ENCODE measurements at places on chromosomes 2 and 18. TPM values are rescaled to one million over a fixed set of nuclear protein-coding genes. Genes with fewer than 3 reads are reported as not detected.

The PKDCC gene
- total RNA-seq: 53.0 TPM

The DCDC2C gene
- total RNA-seq: not detected

The SH3RF3 gene
- total RNA-seq: 7.9 TPM

The ALKAL2 gene
- 0.65 TPM for total RNA-seq

The TLX2 gene
- not detected for total RNA-seq

The PRLH gene
- not detected for total RNA-seq

- no peak for DNase-seq
Observed at GRCh38 chr2:99634234-99634633, 144.4 kb upstream of the REV1 start.

- DNase-seq: no peak
Observed at GRCh38 chr2:186342029-186342428, 144.0 kb upstream of the ZC3H15 start.

DNA sequence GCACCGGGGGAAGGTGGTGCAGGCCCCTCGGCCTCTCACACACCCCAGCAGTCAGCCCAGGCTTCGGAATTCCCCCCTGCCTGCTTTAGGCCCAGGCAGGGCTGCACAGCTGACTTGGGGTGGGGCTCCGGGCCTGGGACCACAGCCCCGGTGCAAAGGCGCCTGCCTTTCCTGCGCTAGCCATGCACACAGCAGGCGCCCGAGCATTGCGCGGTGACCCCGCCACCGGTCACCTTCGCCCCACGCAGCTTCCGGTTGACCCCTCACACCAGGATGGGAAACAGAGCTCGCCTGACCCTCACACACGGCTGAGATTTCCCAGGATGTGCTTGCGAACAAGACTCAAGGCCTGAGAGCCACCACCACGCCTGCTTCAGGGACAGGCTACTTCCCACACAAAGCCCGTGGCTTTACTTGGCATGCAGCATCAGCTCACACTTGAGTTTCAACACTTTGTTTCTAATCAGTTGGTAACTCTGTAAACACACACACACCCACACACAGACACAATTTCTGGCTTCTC lies 46.0 kb downstream of the SLC66A2 start:
- peak; percentile 28 for DNase-seq

DNA sequence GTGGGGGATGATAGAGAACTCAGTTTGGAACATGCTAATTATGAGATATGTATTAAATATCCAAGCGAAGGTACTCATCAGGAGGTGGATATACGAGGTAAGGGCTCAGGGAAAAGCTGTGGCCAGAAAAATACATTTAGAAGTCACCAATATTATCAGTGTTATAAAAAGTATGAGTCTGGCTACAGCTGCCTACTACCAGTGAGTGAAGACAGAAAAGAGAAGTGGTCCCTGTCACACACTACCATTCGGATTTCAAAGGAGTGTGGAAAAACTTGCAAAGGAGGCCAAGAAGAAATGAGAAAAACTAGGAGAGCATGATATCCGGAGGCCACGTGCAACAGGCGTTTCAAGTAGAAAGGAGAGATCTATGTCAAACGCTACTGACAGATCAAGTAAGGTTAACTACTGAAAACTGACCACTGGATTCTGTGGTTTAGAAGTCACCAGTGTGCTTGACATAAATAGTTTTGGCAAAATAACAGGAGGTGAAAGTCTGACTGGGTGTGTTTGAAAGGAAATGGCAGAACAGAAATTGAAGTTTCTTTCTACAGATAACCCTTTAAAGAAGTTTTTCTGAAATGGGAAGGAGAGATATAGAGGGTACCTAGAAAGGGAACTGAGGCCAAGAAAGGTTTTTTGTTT lies 118.7 kb upstream of the DNMT3A start:
- no peak for DNase-seq

DNA sequence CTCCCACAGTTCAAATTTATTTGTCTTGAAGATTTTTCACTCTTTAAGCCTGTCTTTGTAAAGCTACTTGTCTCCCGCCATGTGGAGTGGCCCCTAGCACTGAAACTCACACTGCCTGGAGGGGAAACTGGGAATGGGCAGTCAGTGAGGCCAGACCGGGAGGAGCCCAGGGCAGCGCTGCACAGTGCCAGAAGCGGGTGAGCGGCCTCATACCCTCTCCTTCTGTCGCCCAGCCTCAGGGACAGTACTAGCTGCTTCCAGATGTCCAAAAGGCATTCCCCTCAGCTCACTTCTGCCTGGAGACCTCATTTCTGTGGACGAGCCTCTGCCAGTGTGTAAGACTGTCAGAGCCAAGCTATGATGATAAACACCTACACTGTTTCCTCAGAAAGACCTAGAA lies 79.9 kb downstream of the SEPTIN10 start:
- no peak for DNase-seq

DNA sequence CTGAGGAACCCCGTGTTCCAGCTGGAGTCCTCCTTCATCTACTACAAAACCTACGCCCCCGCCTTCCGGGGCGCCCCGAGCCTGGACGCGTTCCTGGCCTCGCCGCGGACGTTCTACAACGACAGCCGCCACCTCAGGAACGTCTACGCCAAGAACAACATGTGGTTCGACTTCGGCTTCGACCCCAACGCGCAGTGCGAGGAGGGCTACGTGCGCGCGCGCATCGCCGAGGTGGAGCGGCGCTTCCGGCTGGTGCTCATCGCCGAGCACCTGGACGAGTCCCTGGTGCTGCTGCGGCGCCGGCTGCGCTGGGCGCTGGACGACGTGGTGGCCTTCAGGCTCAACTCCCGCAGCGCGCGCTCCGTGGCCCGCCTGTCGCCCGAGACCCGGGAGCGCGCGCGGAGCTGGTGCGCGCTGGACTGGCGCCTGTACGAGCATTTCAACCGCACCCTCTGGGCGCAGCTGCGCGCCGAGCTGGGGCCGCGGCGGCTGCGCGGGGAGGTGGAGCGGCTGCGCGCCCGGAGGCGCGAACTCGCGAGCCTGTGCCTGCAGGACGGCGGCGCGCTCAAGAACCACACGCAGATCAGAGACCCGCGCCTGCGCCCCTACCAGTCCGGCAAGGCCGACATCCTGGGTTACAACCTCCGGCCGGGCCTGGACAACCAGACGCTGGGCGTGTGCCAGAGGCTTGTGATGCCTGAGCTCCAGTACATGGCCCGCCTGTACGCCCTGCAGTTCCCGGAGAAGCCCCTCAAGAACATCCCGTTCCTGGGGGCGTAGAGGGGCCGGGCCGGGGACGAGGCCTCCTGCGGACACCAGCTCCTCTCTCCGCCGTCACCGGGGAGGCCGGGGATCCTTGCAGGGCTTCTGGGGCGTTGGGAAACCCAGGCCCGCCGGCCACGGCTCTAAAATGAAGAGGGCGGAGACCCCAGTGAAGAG lies 5.3 kb upstream of the NEU4 start:
- DNase-seq: no peak

- no peak for DNase-seq
Observed at GRCh38 chr2:21392649-21393048, 268.9 kb downstream of the TDRD15 start.

- DNase-seq: no peak
Observed at GRCh38 chr2:239689410-239689809, 288.6 kb upstream of the HDAC4 start.

- no peak for DNase-seq
Observed at GRCh38 chr2:125330133-125330532, 1305.0 kb downstream of the CNTNAP5 start.

DNA sequence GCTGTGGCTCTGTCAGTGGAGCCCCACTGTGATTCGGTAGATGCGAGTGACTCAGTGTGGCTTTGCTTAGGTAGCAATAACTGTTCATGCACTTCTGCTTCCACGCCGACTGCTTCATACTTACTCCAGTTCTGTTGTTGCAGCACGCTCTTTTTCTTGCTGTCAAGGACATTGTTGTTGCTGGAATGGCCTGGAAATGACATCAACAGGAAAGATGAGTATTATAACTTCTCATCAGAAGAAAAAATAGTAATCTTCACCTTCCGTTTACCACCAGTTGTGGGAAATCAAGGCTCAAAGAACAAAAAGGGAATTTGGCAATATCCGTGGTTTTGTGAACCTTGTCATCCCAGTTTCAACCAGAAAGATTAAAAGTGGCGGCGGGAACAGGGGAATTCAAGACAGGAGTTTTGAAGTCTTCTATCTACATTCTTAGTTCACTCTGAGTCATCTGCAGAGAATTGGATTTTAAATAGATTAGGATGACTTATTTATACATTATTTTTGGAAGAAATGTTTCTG lies 8.3 kb downstream of the TM4SF20 start:
- no peak for DNase-seq

DNA sequence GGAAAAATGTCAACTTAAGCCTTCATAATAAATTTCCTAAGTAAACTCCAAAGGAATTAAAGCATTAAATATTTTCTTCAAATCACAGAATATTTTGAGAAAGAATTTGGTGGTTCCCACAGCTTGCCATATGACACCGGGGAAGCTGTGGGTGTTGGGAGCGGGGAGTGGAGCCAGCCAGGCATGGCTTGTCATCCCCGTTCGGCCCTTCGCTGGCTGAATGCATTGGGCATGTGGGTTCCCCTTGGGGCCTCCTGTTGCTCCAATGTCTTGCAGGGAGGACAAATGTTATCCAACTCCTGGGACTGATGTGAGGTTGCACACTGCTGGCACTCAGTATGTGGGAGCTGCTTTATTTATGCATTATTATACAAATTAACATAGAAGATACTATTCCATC lies 18.6 kb downstream of the NGEF start:
- DNase-seq: no peak

All from heart left ventricle (tissue), 16 donors.